ENCODE measurements at places on chromosomes 1 and 21.

- no peak within 1 kb of the TSS for H3K27ac ChIP-seq
- no peaks in the 10 kb centered on the region for H3K36me3 ChIP-seq
- H3K4me3 ChIP-seq: peak within 1 kb of the TSS; percentile 83
- peaks cover 9% of the 10 kb centered on the region for H3K4me1 ChIP-seq
- peaks cover 8% of the 10 kb centered on the region for H3K27me3 ChIP-seq
- DNase-seq: peak; percentile 83
Measured at GRCh38 chr21:44454747-44455523, at the start of gene LRRC3. Gene LRRC3, plus strand, starts transcription at chr21:44455510. Its CDS starts 1,135 bp downstream, at chr21:44456645.

DNA sequence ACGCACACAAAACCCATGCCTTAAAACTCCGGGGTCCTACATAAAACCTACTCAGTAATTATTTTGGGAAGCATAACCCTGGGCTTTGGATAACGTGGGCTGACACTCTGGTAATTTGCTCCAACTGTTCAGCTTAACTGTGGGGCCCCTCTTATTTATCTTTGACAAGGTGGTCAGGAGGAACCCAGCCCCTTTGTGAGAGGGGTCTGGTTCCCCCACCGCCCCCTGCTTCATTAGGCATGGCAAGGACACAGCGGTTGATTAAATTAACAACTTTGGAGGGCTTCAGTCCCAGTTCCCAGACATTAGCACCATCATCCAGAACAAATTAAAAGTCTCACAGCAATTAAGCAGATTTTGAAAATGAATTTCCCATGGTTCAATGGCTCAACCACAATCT lies 14.7 kb downstream of the WLS start:
- peaks cover 77% of the 10 kb centered on the region for H3K4me1 ChIP-seq
- no peak for DNase-seq
- no peak overlapping the region for H3K4me3 ChIP-seq
- no peak overlapping the region for H3K27ac ChIP-seq
- no peaks in the 10 kb centered on the region for H3K27me3 ChIP-seq

GRCh38 chr1:93111065-93111464 lies 32.0 kb downstream of the MTF2 start:
- no peaks in the 10 kb centered on the region for H3K4me1 ChIP-seq
- no peak overlapping the region for H3K4me3 ChIP-seq
- no peaks in the 10 kb centered on the region for H3K27me3 ChIP-seq
- peaks cover 6% of the 10 kb centered on the region for H3K36me3 ChIP-seq

GRCh38 chr1:23456226-23456625 lies 27.8 kb downstream of the ASAP3 start:
- H3K27me3 ChIP-seq: no peaks in the 10 kb centered on the region
- H3K4me3 ChIP-seq: no peak overlapping the region
- H3K4me1 ChIP-seq: peaks cover 49% of the 10 kb centered on the region
- H3K36me3 ChIP-seq: peaks cover 9% of the 10 kb centered on the region
- DNase-seq: no peak

DNA sequence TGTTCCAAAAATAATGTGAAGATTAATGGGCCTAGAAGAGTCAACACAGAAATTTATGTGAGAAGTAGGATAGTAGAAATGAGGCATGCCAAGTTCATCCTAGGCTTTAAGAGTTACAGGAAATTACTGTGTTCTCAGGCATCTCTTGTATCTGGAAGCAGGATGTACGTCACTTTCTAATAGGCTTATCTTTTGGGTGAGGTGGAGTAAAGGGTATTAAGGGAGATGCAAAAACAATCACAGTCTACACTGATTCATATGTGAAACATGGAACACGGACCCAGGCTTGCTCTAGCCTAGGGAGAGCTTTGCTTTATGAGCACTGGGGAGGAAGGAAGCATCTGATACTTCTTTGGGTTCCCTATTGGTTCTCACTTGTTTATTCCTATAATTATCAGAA lies 84.5 kb upstream of the RGS4 start:
- H3K27me3 ChIP-seq: peaks cover 7% of the 10 kb centered on the region
- H3K36me3 ChIP-seq: no peaks in the 10 kb centered on the region
- no peaks in the 10 kb centered on the region for H3K4me1 ChIP-seq

- no peaks in the 10 kb centered on the region for H3K36me3 ChIP-seq
- no peak overlapping the region for H3K4me3 ChIP-seq
- DNase-seq: no peak
- H3K27me3 ChIP-seq: no peaks in the 10 kb centered on the region
- no peak overlapping the region for H3K27ac ChIP-seq
Measured at GRCh38 chr21:29568020-29568697, 269.4 kb downstream of the BACH1 start.

GRCh38 chr1:101241485-101242225 lies 4.8 kb downstream of the S1PR1 start:
- peaks cover 10% of the 10 kb centered on the region for H3K36me3 ChIP-seq
- DNase-seq: no peak
- peaks cover 25% of the 10 kb centered on the region for H3K4me1 ChIP-seq
- H3K4me3 ChIP-seq: peak overlapping the region; percentile 75

GRCh38 chr1:85313888-85314696 lies 37.7 kb upstream of the BCL10 start:
- no peak overlapping the region for H3K4me3 ChIP-seq
- H3K27me3 ChIP-seq: no peaks in the 10 kb centered on the region
- H3K36me3 ChIP-seq: no peaks in the 10 kb centered on the region
- H3K27ac ChIP-seq: peak overlapping the region; percentile 71
- H3K4me1 ChIP-seq: peaks cover 19% of the 10 kb centered on the region

DNA sequence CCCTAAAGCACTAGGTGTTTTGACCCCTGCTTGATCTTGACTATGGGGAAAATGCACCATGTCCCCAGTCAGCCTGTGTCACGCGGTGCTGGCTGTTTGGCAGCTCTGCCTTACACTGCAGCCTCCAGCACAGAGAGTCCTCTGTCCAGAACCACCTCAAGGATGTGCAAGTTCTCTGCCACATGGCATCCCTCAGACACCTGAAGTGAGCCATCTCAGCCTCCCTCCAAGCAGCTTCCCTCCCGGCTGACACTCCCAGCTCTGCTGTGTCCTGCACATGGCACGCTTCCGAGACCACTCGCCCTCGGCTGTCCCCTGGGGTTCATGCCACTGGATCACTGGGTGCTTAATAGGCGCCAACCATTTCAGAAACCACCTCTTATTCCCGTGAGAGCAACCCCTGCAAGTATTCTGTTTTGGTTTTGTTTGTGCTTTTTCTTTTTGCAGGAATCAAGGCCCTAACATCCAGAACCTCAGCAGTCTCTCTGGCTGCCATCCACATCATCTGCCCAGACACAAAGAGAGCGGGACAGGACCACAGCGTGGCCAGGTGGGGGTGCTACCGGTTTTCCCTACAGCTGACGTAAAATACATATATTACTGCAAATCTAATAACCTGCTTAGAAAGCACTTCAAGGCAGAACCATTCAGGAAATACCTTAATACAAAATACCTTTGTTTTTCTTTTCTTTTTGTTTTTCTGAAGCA lies 45.7 kb downstream of the CAPZB start:
- no peaks in the 10 kb centered on the region for H3K36me3 ChIP-seq
- no peak for DNase-seq
- peak overlapping the region; percentile 89 for H3K27ac ChIP-seq
- H3K4me3 ChIP-seq: no peak overlapping the region
- peaks cover 96% of the 10 kb centered on the region for H3K4me1 ChIP-seq
- H3K27me3 ChIP-seq: no peaks in the 10 kb centered on the region

GRCh38 chr1:223783676-223784075 lies 62.1 kb downstream of the TP53BP2 start:
- no peaks in the 10 kb centered on the region for H3K27me3 ChIP-seq
- DNase-seq: no peak
- no peak overlapping the region for H3K4me3 ChIP-seq
- H3K36me3 ChIP-seq: peaks cover 65% of the 10 kb centered on the region
- no peak overlapping the region for H3K27ac ChIP-seq
- no peaks in the 10 kb centered on the region for H3K4me1 ChIP-seq

DNA sequence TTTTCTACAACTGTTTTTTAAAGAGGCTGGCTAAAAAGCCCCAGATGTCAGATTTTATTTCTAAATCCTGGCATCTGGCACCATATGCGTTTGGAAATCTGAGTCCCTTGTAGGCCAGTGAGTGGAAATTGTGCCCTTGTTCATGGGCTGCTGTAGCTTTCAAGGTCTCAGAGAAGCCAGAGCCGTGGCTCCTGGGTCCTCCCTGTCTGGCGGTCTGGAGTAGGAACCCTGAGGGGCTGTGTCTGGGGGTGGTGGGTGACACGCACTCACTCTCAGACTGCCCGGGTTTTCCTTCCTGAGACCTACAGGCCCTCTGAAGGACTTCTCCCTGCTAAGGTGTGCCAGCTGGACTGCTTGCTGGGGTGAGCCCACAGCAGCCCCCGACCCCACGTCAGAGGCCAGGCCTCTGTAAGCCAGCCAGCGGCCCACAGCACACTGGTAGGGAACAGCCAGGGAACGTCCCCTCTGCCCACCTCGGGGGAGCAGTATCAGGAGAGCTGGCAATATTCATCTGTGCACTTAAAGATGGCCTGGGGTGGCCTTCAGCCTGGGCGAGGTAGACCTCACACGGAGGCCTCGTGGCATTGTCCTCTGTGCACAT lies 151.5 kb downstream of the PEX14 start:
- no peaks in the 10 kb centered on the region for H3K27me3 ChIP-seq
- peak; percentile 47 for DNase-seq
- peaks cover 4% of the 10 kb centered on the region for H3K4me1 ChIP-seq
- no peak overlapping the region for H3K4me3 ChIP-seq
- H3K27ac ChIP-seq: no peak overlapping the region

GRCh38 chr1:2049718-2050431 lies at the start of gene PRKCZ:
Gene PRKCZ, plus strand, starts transcription at chr1:2050411. Its CDS starts 220 bp downstream, at chr1:2050631.
- peak within 1 kb of the TSS; percentile 3 for H3K27ac ChIP-seq
- peak within 1 kb of the TSS; percentile 62 for H3K4me3 ChIP-seq
- H3K4me1 ChIP-seq: peaks cover 44% of the 10 kb centered on the region

- DNase-seq: no peak
- H3K4me3 ChIP-seq: no peak overlapping the region
- no peaks in the 10 kb centered on the region for H3K27me3 ChIP-seq
- H3K36me3 ChIP-seq: no peaks in the 10 kb centered on the region
Measured at GRCh38 chr1:86499987-86500593, 31.4 kb downstream of the CLCA1 start.

- no peak overlapping the region for H3K4me3 ChIP-seq
- no peak for DNase-seq
- no peaks in the 10 kb centered on the region for H3K27me3 ChIP-seq
- H3K36me3 ChIP-seq: no peaks in the 10 kb centered on the region
- no peak overlapping the region for H3K27ac ChIP-seq
Measured at GRCh38 chr1:167565922-167566321, 12.4 kb upstream of the CREG1 start.

GRCh38 chr1:111290104-111290503 lies 547 bp upstream of the CHIA start:
- no peak overlapping the region for H3K27ac ChIP-seq
- H3K27me3 ChIP-seq: no peaks in the 10 kb centered on the region
- DNase-seq: no peak
- H3K4me1 ChIP-seq: no peaks in the 10 kb centered on the region
- H3K36me3 ChIP-seq: no peaks in the 10 kb centered on the region
- H3K4me3 ChIP-seq: no peak overlapping the region

DNA sequence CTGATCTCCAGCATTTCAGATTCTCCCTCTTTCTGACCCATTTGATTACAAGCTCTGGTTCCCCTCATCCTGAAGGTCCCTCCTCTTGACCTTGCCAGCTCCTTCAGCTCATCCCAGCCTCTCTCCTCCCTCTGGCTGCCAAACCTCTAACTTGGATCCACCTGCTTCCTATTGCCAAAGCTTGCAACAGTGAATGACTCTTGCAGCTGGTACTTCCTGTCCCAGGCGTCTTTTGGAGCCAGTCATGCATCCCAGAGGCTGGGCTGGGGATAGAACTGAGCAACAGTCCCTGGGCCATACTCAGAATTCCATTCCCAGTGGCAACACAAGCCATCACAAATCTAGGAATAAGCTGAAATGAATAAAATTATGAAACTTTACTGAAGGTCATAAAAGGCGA lies 27.7 kb upstream of the SPOCD1 start:
- H3K27me3 ChIP-seq: no peaks in the 10 kb centered on the region
- H3K4me1 ChIP-seq: peaks cover 11% of the 10 kb centered on the region
- no peak overlapping the region for H3K4me3 ChIP-seq
- no peak for DNase-seq
- no peaks in the 10 kb centered on the region for H3K36me3 ChIP-seq
- no peak overlapping the region for H3K27ac ChIP-seq

GRCh38 chr1:160416369-160416768 lies 16.0 kb downstream of the VANGL2 start:
- no peaks in the 10 kb centered on the region for H3K27me3 ChIP-seq
- H3K4me1 ChIP-seq: peaks cover 41% of the 10 kb centered on the region
- no peak overlapping the region for H3K4me3 ChIP-seq
- H3K36me3 ChIP-seq: peaks cover 38% of the 10 kb centered on the region
- H3K27ac ChIP-seq: no peak overlapping the region

DNA sequence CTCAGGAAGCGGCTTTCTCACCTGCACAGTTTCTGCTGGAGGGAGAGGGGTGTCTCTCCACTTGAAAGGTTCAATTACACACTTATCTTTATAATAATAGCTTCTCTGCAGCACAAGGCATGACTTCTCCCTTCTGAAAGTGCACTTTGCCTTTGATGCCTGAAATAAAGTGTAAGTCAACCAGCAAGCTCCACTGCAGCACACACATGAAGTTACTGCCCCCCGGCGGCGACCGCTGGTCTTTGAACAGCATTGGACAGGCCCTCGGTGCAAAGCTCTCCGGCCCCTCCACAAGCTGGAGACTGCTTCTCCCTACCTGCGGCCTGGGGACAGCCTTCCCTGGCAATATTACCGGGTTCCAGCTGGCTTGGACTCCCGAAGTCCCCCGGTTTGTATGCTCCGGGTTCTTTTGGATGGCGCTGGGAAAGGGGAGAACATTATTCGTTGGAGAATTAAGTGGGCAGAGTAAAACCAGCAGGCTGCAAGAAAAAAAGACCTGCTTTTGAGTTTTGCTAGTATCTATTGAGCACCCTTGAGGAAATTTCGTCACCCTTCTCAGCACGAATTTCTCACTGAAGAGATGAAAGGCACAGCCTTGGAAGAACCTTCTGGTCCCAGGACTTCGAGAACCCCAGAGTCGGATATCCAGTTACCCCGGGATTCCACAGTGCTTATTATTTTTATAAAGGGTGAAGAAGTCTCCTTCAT lies 11.8 kb downstream of the RCAN1 start:
- no peak overlapping the region for H3K4me3 ChIP-seq
- no peak overlapping the region for H3K27ac ChIP-seq
- H3K4me1 ChIP-seq: peaks cover 4% of the 10 kb centered on the region
- peak; percentile 90 for DNase-seq
- H3K27me3 ChIP-seq: no peaks in the 10 kb centered on the region
- no peaks in the 10 kb centered on the region for H3K36me3 ChIP-seq

DNA sequence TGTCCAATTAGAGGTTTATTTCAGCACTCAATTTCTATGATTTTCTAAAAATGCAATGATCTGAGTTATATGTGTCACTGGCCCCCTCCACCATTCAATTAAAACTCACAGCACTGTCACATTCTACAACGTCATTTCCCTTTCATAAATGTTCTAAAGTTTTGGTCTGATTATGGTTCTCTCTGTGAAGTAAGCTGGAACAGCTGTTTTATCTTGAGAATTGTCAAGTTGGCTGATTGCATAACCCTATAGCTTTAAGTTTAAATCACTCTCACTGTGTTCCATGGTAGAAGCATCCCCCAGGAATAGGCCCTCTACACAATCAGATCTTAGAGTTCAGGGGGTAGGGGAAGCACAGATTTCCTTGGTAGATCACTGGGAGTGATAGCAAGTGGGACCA lies 41.4 kb upstream of the DNASE2B start:
- H3K4me3 ChIP-seq: no peak overlapping the region
- no peak overlapping the region for H3K27ac ChIP-seq
- peaks cover 10% of the 10 kb centered on the region for H3K4me1 ChIP-seq
- DNase-seq: no peak
- H3K36me3 ChIP-seq: no peaks in the 10 kb centered on the region
